NCI-H774 (cell line): ENCODE measurements at places on chromosomes 6 and 20.

DNA sequence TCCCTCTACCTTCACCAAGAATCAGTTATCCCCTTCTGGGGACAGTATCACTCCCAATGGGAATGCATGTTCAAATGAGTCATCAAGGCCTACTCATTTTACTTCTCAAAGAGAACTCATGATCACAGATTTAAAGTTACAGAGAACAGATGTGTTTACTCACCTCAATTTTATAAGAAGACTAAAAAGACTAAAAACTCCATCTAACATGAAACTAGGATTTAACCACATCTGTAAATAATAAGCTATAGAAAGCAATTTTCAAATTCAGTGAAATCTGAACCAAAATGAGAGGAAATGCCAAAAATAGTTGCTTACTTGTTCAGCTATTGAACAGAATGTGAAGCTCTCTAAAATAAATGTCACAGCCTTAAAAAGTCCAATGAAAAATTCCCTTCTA is 300.1 kb upstream of the KCNQ5 start:
- DNase-seq = no peak

GRCh38 chr6:126015863-126016262 is 29.5 kb downstream of the TRMT11 start:
- no peak for DNase-seq

DNA sequence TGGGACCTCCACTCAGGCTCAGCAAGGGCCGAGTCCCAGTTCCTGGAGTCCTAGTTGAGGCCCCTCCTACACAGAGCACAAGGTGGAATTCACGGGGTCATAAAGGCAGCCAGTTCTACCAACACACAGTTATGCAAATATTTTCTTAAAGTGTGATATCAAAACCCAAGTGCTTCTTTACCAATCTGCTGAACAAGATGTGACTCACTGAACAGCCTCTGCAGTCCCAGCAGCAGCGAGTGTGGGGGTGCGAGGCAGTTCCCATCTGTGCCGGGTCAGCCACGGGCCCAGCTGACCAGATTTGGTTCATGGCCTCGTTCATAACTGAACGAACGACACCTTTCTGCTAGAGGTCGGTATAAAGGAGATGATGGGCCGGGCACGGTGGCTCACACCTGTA is 4.5 kb upstream of the TCEA2 start:
- DNase-seq = no peak

DNA sequence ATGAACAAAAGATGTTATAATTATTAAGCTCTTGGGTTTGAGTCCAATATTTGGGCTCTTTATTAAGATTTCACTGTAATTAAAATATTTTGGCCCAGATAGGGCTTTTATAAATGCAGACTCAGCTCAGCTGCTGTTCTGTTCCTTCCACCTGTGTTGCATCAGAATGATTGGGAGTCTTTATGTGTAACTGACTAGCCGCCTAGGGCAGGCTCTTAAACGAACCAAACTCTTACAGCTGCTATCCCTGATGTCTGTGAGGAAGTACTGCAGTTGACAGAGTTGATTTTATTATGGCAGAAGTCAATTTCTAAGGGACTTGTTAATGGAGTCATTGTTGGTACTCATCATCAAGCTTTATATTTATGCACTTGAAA is 144.7 kb downstream of the MYO6 start:
- DNase-seq = no peak

DNA sequence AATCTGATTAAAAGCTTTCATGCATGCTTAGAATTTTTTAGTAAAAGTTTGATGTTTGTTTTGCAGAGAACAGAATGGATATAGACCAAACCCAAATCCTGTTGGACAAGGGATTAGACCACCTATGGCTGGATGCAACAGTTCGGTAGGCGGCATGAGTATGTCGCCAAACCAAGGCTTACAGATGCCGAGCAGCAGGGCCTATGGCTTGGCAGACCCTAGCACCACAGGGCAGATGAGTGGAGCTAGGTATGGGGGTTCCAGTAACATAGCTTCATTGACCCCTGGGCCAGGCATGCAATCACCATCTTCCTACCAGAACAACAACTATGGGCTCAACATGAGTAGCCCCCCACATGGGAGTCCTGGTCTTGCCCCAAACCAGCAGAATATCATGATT is 133.6 kb downstream of the NCOA3 start:
- DNase-seq = no peak

DNA sequence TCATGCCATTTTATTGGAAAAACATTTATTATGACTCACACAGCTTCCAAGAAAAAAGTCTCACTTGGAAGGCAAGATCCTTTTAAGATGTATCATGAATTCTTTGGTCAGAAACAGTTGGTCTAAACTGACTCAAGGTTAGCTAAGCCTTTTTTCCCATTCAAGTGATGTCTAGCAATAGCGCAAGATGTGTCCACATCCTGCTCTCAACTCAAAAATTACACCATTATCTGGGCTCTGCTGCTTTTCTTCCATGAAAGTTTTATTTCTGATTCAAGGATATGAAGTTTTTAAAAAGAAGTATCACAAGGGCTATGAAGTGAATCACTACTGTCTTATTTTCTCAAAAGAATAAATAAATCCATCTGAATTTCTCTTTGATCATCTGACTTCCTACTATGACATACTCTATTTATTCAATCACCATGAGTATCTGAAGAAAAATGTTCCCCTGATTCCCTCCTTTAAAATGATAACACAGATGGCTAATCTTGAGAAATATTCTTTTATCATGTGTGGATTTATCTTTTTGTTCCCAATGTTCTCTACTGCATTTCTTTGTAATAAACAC is 139.2 kb downstream of the AHI1 start:
- no peak for DNase-seq
